ENCODE measurements at places on chromosomes 4 and X. TPM values are rescaled to one million over a fixed set of nuclear protein-coding genes. Genes with fewer than 3 reads are reported as not detected.

DNA sequence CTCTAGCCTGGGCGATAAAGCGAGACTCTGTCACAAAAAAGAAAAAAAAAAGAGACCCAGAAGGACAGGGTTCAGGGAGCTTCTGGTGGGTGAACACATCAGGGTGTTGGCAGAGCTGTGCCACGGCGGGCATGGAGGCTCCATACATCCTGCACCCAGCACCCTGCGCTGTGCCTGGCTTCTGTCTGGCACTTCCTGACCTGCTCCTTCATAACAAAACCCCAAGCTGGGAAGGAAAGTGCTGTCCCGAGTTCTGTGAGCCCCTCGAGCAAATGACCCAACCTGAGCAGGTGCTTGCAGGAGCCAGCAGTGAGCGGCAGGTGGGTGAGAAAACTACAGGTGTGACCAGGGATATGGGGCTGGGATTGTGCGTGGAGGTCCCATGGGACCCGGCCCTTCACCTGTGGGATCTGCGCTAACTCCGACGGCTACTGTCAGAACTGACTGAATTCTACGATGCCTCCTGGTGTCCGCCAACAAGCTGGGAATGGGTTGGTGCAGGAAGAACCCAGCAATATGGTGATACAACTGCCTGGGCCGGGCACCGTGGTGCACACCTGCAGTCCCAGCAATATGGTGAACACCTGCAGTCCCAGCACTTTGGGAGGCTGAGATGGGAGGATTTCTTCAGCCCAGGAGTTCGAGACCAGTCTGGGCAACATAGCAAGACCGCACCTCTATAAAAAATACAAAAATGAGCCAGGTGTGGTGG is 18.9 kb downstream of the ASMTL start:
- no peak for DNase-seq

DNA sequence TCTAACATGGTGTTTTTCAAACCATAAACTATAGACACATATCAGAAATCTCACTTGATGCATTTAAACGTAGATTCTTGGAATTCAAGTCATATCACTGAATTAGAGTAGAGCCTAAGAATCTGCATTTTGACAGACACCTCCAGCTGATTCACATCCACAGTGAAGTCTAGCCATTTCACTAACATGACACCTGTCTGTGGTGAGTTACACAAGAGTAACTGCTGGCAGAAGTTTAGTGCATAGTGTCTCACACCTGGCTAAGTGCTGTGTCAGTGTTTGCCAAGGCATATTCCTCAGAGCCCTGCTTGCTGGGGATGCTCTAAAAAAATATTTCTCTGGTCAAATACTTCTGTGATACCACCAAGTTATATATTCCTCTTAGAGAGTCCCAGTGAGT is 237.5 kb upstream of the DIAPH2 start:
- no peak for DNase-seq

HS6ST2 gene
- total RNA-seq, result 14.4 TPM

GRCh38 chrX:72245461-72246089 is 6.7 kb upstream of the ERCC6L start:
- DNase-seq, result peak; percentile 24

MGAT4D gene
- total RNA-seq, result not detected

DNA sequence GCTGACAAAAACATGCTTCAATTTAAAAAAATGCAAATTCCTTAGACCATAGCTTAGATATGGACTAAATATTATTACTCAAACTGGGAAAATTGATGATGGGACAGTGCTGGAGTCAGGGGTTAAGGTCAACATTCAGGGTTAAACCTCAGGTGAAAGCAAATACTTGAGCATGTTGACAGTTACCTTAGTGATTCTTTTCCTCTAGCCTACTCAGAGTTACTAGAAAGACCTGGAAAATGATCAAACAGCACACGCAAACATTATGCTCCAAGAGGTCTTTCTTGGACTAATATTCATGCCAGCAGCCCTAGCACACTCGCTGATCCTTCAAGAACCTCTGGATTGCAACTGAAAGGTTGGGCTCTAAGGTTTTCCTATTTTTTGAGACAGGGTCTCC is 10.8 kb downstream of the IGFBP7 start:
- no peak for DNase-seq

DNA sequence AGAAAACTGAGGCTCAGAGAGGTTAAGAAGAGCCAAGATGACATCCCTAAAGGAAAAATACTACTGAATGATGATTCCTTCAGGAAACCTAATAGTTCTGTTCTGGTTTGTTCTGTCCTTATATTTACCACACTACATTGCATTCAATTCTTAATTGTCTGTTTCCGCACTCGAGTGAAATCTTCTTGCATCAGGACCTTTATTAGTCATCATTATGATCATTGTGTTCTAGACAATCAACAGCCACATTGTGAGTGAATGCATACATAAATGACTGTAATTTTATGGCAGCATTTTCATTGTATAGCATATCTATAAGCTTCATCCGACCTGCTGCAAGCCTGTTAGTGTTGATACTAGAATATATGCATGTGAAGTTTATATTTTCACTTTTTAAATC is 156.7 kb upstream of the FAM241A start:
- no peak for DNase-seq

DNA sequence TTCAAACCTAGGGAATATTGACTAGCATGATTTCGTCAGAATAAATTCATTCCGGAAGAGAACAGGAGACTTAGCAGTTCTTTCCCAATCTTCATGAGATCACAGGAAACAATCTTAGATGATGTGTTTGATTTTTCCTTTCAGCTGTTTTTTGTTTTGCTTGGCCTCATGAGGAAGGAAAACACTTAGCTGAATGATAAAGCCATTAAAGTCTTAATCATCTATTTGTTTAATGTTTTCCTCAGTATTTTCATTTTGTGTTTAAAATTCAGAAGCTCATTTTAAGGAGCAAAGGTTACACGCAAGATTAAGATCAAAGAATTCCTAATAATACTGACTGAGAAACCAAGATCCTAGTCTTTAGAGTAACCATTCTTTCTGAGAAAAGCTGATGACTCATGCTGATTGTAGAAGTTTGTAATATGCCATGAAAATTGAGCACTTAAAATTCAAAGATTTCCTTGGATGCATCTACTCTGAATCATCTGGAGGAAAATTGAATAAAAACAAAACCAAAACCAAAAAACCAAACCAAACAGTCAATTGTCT is 15.4 kb upstream of the TBC1D19 start:
- DNase-seq, result no peak

All from cerebellum (tissue), 4 donors.